Stimulated activated CD4-positive, alpha-beta T cell treated with anti-CD3 and anti-CD28 coated beads, Interleukin-4, amount 100 ng/mL, for 4 hours (primary cell): ENCODE measurements at places on chromosomes 2 and 18.

GRCh38 chr18:69992776-69993175 is 45.1 kb upstream of the CD226 start:
- no peak for DNase-seq

- no peak for DNase-seq
Observed at GRCh38 chr18:12748671-12749070, 45.8 kb downstream of the PSMG2 start.

- DNase-seq, result no peak
Observed at GRCh38 chr2:56571074-56571473, 387.3 kb downstream of the CCDC85A start.

- DNase-seq, result no peak
Observed at GRCh38 chr2:199443589-199444130, 14.1 kb downstream of the SATB2 start.

DNA sequence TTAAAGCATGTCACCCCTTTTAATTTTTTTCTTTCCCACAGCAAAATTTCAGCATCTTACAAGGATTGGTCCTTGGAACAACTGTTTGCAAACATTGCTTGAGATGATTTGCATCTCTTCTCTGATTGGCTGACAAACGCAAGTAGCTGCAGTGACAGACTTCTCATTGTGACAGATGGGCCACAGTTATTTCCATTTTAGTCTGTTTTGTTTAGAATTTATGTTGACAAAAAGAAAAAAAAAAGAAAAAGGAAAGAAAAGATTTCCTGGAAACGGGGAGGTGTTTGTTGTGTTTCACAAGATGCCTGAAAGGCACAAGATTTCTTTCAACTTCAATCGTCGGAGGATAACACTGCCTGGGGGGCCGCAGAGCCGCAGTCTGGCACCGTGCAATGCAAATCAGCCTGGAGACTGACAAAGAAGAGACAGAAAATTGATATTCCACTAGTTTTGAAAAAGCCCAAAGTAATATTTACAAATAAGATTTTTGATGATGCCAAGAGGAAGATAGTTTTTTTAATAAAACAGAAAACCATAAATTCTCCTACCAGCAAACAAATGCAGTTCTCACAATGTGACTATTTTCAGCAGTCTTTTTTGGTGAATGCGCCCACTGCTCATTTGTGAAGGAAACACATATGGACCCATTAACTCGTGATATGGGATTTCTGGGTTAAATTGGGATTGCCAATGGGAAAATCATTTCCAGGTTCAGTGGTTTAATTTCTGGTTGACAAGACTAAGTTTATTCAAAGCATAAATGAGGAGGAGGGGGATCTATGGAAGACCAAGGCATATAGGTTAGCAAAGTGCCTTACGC is 296.2 kb upstream of the SMIM21 start:
- no peak for DNase-seq

- DNase-seq, result no peak
Observed at GRCh38 chr2:119679526-119679837, 481 bp downstream of the TMEM177 start.

DNA sequence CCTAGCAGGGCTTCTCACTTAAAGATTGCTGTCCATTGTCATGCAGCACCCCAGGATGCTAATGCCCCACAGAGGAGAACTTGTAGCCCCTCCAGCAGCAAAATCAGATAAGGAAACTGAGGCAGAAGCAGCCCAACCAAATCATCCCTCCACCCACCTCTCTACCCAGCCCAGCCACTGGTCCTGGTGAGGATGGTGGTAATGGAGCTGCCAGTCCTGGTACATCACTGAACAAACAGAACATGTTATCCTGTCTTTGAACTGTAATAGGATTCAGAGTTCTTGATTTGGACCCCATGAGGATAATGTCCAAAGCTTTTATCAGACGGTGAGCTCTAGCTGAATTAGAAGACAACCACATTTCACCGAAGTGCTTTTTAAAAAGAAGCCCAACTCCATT is 113.2 kb downstream of the MRO start:
- DNase-seq, result no peak

DNA sequence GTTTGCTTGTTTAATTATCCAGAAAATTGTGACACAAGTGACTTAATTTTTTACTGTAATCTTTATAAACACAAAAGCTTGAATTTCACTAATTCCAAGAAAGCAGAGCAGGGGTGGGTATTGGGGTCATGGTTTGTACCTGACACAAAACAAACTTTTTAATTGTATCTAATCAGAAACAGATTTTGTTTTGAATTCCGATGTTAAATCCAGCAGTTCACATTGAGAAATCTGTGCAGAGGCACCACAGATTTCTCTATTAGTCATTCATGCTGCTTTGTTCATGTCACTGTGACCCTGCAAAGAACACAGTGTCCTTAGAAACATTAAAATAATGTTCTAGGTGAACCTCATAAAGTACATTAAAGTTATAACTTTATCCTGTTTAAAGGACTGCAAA is 443.4 kb downstream of the NYAP2 start:
- DNase-seq, result no peak

DNA sequence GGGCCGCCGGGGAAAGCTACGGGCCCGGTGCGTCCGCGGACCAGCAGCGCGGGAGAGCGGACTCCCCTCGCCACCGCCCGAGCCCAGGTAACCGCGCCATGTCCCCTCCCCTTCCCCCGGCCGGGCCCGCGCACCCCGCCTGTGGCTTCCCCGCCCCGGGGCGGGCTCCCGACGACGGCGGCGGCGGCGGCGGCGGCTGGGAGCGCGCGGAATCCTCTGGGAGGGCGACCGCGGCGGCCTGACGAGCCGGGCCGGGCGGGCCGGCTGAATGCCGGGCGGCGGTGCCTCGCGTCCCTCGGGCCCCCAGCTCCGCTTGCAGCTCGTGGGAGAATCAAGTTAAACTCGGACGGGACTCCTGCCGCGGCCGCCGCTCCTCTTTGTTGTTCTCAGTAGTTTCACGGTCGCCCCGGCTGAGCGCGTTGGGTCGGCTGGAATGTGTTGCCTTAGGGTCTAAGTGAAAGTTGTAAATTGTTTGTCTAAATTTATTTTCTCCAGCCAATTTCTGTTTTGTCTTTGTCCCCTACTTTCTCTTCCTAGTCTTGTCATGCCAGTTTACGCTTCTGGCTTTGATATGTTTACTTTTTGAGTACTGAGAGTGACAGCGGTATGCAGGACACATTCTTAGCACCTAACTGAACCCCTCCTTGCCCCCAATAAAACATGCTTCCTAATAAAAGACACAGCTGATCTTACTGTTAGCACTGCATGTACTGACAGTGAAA is 685 bp downstream of the SMAD4 start:
- peak; percentile 70 for DNase-seq

DNA sequence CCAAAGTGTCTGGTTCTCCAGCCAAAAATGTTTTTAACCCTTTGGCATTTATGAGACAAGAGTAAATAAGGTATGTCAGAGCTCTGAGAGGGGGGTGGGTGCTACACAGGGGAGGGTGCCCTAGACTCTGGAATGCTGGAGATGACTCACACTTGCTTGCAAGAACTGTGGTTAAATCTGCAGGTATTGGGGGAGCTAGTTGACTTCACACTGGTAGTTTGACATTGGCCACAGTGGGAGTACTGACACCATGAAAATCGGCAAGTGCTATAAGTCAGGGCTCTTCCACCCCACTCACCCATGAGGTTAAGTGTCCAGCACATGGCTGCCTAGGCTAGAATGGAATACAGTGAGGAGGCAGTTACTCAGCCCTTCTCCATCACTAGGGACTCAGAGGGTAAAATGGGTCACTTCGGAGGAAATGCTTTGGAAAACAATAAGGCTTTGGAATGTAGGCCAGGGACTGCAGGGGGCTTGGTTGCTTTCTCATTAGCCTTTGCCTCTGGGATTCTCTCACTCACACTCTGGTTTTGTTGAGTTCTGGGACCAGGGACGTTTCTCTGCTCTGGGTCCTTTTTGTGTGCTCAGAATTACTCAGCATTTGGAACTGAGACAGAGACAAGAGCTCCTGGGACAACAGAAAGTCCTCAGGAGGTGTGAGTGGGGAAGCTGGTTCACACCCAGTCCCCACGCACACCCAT is 91.6 kb downstream of the ACKR3 start:
- DNase-seq, result no peak

- DNase-seq, result no peak
Observed at GRCh38 chr2:231987124-231987727, 25.7 kb downstream of the DIS3L2 start.

GRCh38 chr2:129667577-129667976 is 311.9 kb upstream of the RAB6C start:
- DNase-seq, result no peak

DNA sequence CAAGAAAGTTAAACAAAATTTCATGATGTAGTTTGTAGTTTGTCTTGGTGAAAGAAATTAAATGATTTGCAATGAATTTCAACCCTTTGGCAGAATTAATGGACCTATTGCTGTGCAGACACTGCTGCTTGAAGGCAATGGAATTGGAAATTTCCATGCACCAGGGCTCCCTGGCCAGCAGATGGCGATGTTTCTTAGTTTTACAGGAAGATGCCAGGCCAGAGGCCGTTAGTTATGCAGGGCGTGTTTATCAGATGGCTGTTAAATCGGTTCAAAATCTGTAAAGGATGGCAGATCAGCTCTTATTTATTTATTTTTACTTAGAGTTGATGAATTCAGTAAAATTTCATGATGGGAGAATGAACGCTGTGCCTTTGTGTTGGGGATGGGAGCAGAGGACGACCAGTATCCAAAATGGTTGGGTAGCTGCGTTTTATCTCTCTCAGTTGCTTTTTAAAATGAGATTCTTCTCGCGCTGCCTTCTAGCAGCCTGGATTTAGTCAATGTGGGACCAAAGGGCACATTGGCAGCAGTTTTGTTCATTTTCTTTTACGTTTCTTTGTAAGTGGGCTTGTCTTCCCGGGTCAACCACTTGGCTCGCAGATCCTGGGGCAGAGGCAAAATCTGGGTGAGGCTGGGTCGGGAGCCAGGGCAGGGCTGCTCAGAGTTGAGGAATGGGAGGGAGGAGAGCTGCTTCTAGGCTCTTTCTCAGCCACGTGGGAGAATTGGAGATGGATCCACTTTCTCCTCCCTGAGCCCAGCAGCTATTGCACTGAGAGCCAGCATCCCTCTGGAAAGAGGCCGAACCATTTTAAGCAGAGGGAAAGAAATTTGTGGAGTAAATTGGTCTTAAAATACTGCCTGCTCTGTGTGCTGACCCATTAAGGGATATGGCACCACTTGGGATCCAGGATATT is 344.0 kb downstream of the PIK3C3 start:
- peak; percentile 43 for DNase-seq

DNA sequence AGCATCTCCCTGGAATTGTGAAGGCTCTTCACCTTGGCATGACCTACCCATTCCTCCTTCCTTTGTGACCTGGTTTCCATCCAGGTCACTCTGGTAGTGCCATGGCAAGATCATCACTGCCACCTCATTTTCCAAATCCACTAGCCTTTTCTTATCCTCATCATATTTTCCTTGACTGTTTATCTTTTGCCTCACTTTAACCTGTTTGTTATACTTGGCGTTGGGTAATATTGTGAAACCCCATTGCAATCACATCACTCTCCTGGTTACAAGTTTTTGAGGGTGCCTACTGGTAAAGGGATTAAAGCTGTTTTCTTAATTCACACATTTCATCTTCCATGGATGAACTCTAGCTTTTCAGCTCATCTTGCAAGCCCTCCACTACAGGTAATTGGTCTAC is 39.1 kb upstream of the IGFBP2 start:
- no peak for DNase-seq

DNA sequence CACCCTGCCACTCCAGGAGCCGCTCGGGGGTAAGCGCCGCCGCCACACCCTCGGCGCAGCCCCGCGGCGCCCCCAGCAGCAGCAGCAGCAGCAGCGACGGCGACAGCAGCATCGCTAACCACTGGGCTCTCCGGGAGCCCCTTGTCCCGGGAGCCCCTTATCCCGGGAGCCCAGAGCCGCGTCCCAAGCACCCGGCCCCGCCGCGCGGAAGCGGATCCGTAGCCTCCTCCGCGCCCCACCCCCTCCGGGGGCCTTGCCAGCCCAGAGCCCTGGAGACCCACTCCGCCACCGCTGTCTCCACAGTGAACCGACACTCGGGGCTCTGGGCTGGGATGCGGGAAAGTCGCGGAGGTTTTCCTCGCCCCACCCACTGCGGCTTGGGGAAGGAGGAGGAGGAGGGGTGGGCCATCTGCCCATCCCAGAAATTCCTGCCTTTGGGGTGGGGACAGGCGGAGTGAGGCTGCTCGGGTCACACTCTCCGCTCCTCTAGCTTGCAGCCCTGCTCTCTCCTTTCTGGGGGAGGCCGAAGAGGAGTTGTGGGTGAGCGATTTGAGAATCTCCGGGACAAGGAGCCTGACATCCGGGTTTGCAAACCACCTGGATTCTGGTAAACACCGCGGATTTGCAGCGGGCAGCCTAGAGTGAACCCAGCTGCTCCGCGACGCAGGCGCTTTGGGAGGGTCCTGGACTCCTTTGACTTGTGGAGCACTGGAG is at the start of gene PLA2R1:
Gene PLA2R1 (minus strand): TSS at position 324 of the 714 bp plus-strand sequence. CDS start 212 bp downstream, at position 112.
- DNase-seq, result no peak

DNA sequence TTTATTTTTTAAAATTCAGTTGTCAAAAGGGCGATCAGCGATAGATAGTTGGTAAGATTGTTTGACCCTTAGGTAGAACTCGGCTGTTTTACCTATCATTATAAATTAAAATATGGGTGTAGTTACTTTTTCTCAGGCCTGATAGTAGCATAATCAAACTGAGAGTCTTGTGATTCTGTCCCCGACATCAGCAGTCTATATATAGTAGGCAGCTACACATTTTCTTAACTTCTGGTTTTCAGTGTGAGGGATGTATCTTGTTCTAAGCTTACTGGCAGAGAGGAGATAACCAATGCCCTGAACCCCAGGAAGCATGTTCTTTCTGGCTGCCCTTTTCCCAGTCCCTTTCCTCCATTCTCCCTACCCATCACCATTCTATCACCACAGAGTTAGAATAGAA is 56.6 kb downstream of the XRCC5 start:
- no peak for DNase-seq

DNA sequence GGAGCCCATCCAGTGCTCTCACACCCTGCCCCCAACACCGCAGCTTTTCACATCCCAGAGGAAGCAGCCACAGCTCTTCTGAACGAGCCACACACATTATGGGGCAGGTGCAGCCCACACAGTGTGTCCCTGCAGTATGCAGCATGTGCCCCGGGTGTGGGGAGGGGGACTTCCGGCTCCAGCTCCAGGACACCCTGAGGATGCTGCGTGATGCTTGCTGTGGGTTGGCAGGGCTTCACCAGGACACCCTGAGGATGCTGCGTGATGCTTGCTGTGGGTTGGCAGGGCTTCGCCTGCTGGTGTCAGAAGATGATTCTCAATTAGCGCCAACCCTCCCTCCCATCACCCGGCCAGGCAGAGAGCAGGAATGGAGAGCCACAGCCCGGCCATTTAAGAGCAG is 193.9 kb downstream of the EIPR1 start:
- no peak for DNase-seq

- no peak for DNase-seq
Observed at GRCh38 chr18:23405636-23406035, 47.5 kb upstream of the RIOK3 start.

DNA sequence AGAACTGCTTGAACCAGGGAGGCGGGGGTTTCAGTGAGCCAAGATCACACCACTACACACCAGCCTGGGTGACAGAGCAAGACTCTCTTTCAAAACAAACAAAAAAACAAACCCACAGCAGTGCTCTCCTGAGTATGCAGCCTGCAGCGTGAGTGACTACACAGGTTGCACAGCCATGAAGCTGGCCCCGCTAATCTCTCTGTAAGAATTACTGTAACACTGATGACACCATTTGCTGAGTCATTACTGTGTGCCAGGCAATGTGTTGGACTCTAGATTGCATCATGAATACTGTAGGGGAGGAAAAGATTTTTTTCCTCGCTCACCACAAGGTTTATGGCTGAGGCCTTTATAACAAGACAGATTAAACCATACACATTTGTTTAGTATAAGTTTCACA is 118.6 kb upstream of the ATP8B1 start:
- no peak for DNase-seq
